Testis (tissue), 5 donors: ENCODE measurements at places on chromosomes 5 and 9. TPM values are rescaled to one million over a fixed set of nuclear protein-coding genes. Genes with fewer than 3 reads are reported as not detected.

- DNase-seq, result no peak
- H3K36me3 ChIP-seq, result no peaks in the 10 kb centered on the region
- no peak overlapping the region for H3K4me3 ChIP-seq
- H3K27me3 ChIP-seq, result no peaks in the 10 kb centered on the region
- peaks cover 16% of the 10 kb centered on the region for H3K4me1 ChIP-seq
Observed at GRCh38 chr9:137231372-137232039, 805 bp downstream of the SLC34A3 start.

The DAB2 gene
- total RNA-seq, result 56.2 TPM

- no peak for DNase-seq
- no peak overlapping the region for H3K4me3 ChIP-seq
- H3K27ac ChIP-seq, result no peak overlapping the region
- peaks cover 7% of the 10 kb centered on the region for H3K4me1 ChIP-seq
- no peaks in the 10 kb centered on the region for H3K36me3 ChIP-seq
- no peaks in the 10 kb centered on the region for H3K27me3 ChIP-seq
Observed at GRCh38 chr9:69073103-69073502, 37.6 kb downstream of the FXN start.

DNA sequence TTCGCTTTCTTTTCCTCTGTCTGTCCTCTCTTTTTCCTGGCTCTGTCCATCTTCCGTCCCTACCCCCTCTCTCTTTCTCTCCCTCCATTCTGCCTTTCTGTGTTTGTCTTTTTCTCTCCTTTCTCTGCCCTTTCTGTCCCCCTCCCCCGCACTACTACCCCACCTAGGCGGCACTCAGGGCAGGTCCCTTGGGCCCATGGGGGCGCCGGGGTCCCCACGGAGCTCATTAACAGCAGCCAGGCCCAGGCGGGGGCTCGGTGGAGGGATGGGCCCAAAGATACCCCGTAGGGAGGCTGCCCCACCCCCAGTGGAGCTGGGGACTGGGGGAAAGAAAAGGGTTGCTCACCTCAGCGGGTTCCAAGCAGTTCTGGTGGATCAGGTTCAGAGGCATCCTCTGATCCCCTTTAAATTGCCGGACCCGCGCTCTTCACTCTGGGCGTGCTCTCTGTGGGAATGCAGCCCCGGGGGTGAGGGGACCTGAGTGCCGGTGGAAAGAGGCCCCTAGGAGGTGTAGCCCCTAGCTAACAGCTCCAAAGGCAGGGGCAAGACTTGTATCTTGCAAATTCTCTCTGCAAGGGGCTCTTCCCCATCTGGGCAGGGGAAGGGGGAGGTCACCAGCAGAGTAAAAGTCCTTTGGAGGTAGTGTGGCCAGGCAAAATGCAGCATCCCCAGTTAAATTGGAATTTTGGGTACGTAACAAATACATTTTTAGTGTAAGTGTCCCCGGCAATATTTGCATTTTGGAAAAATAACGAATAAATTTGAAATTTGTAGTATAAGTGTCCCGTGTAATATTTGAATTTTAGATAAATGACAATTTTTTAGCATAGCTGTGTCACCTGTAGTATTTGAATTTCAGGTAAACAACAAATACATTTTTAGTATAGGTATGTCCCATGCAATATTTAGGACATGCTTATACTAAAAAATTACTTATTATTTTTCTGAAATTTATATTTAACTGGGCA lies 7.4 kb downstream of the LHX2 start:
- H3K4me1 ChIP-seq, result peaks cover 16% of the 10 kb centered on the region
- DNase-seq, result no peak
- H3K4me3 ChIP-seq, result no peak overlapping the region
- no peak overlapping the region for H3K27ac ChIP-seq

The DNM1 gene
- total RNA-seq, result 9.8 TPM

DNA sequence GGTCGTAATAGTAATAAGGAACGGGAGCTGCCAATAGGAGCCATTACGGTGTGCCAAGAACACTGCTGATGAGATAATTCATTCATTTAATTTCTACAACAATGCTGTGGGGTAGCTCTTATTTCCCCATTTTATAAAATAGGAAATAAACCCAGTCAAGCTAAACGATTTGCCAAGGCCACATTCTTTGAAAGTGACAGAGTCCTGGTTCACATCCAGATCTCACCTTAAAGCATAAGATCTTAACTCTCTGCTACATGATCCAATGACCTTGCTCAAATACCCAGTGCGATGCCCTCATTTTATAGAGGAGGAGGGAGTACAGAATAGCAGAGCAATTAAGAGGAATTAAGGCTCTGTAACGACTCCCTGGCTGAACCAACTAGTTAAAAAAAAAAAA lies 5.0 kb downstream of the PDE6A start:
- H3K27me3 ChIP-seq, result no peaks in the 10 kb centered on the region
- no peak for DNase-seq
- H3K36me3 ChIP-seq, result no peaks in the 10 kb centered on the region
- H3K4me1 ChIP-seq, result peaks cover 15% of the 10 kb centered on the region
- H3K27ac ChIP-seq, result no peak overlapping the region

The PCDHGA12 gene
- 10.3 TPM for total RNA-seq

DNA sequence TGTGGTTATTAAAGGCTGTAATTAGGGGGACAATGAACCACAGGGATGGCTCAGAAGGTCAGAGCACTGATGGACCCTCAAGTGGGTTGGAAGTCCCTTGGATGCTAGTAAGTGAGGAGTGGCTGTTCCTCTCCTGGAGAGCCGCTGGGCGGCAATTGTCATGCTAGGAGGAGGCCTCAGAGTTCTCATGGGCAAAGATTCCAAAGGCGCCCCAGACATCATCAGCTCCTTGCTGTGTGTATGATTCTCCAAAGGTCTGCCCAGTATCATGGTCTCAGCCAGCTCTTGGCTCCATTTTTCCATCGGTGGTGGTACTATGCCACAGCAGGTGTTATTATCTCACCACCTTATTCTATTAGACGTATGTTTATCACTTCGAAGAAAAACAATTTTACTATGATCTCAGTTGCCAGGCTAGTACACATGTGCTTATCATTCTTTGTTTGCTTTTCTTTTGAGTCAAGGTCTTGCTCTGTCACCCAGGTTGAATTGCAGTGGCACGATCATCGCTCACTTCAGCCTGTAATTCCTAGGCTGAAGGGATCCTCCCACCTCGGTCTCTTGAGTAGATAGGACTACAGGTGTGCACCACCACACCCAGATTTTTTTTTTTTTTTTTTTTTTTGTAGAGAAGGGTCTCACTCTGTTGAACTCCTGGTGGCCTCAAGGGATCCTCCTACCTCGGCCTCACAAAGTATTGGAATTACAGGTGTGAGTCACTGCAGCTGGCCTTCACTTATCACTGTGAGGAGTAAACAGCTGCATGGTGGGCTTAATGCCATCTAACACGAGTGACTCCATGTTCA lies 46.8 kb downstream of the EXOSC2 start:
- H3K27ac ChIP-seq, result no peak overlapping the region
- no peaks in the 10 kb centered on the region for H3K27me3 ChIP-seq
- H3K4me3 ChIP-seq, result no peak overlapping the region
- H3K36me3 ChIP-seq, result no peaks in the 10 kb centered on the region
